ENCODE measurements at places on chromosomes 12 and 14.

DNA sequence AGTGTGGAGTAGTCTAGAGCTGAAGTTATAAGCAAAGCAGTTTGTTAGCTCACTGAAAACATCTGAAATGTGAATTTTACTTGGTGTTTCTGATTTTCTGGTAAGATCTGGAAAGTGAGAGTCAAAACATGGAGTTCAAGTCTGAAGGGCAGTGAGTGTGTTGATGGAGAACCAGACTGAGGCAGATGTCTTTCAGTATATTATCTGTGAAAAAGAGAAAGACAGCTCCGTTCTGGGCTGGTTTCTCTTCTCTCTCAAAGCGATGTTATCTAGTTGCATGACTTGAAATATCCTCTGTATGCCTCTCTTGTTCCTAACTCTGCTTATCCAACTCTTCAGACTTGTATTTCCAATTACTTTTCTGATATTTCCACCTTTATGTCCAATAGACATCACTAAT lies 381.9 kb upstream of the RGS6 start:
- no peak for DNase-seq

DNA sequence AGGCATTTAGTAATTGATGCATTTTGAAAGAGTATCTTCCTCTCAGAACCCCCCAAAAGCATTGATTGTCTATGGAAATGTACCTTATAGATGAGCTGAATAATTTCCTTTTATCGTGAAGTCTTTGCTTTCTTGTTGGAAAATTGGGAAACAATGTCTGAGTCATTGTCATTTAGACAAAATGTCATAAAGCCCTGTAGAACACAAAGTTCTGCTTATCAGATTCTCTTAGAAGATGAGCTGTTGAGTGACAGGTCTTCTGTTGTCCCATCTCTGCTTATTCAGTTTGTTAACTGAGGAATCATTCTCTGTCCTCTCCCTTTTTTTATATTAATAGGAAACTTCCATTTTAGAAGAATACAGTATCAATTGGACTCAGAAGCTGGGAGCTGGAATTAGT lies 22.9 kb downstream of the MAPKAPK5 start:
- no peak for DNase-seq

GRCh38 chr12:131831635-131832041 lies 3.4 kb downstream of the MMP17 start:
- no peak for DNase-seq

DNA sequence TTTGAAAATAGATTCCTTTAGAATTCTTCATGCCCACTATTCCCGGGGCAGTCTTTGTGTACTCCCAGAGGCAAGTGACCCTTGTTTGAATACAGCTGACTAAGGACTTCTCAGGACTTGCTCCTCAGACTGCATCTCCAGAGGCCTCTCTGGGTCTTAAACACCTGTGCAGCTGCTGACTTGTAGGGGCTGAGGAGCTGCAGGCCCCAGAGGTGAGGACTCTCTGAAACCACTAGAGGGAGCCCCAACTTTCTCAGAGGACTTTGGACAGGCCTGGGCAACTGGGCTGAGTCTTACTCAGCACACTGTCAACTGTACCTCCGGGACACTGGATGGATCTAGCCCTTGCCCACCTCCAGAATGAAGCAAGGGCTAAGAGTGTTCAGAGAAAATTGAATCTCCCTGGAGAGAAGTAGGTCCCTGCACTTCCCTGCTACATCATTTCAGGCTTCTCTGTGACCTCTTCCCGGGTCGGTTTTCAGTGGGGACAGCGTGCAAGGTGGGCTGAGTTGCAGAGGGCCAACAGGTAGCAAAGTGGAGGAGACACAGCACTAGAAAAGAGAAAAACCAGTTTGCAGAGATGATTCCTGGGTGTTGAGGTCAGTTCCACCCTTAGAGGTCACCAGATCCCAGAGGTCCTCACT lies 164.6 kb downstream of the TMEM117 start:
- DNase-seq, result no peak

DNA sequence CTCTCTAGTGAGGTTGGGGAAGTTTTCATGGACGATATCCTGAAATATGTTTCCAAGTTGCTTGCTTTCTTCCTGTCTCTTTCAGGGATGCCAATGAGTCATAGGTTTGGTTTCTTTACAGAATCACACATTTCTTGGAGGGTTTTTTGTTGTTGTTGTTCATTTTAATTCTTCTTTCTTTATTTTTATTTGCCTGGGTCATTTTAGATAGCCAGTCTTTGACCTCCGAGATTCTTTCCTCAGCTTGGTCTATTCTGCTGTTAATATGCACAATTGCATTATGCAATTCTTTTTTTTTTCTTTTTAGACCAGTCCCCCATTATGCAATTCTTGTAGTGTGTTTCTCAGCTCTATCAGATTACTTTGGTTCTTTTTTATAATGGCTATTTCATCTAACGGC lies 338.9 kb downstream of the AEBP2 start:
- DNase-seq, result no peak

GRCh38 chr14:29216268-29217232 lies 450.0 kb downstream of the FOXG1 start:
- no peak for DNase-seq

DNA sequence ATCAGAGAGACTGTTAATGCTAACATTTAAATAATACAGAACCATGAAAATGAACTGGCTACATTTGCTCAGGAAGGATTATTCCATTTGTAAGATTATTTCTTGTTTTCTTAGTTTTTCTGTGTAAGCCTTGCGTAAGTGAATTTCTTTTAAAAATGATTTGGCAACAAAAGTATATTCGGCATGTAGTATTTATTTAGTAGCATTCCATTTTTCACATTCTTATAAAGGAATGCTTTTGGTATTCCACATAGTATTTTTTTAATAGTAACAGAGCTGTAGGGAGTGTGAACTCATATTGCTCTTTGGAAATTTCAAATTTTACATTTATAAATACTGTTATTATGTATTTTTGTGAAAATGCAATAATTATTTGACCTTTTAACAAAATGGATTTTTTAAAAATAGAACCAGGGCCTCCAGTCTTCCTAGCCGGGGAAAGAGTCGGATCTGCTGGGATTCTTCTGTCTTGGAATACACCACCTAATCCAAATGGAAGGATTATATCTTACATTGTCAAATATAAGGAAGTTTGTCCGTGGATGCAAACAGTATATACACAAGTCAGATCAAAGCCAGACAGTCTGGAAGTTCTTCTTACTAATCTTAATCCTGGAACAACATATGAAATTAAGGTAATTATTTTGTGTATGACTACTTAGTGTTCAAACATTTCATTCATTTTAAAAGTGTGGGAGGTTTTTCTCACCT lies 1.2 kb downstream of the PTPRQ start:
- no peak for DNase-seq

DNA sequence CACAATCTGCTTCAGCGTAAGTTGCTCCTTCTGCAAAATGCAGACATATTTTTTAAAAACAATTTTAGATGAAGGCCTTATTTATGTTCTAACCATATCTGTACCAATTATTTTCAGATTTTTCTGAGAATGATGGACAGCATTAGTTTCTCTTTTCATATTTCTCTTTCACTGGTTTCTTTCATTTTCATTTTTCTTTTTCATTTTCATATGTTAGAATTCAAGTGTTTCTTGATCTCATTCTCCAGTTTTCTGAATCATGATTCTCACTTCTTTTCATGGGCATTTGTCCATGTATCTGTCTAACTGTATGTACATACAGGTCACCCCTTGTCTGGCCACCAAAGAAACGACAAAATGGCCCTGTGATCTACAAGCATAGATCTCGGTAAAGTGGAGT lies 346.6 kb downstream of the NAV3 start:
- DNase-seq, result no peak

DNA sequence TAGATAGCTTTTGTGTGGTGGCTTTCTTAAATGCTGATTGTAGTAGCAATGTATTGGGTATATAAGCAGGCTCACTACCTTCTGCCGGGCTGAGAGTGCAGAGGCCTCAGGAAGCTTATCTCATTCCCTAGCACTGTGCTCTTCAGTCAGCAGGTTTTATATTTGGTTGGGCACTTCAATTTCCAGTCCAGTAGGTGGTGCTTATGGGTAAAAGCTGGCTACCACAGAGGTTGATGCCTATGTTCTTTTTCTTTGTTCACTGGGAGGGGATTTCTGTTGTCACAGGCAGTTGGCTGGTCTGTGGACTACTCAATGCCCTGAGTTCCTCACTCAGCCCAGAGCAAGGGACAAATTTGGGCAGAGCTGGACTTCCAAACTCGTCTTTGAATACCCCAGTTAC lies 43.0 kb upstream of the GLIPR1 start:
- no peak for DNase-seq

GRCh38 chr14:66944872-66945271 lies 244.4 kb upstream of the GARIN2 start:
- no peak for DNase-seq

- DNase-seq, result no peak
These were observed 197.4 kb upstream of the PRMT8 start for GRCh38 chr12:3293446-3294161.

GRCh38 chr14:67533754-67534085 lies 630 bp downstream of the PLEKHH1 start:
- DNase-seq, result no peak

GRCh38 chr12:104620837-104621531 lies 164.2 kb downstream of the CHST11 start:
- DNase-seq, result no peak

DNA sequence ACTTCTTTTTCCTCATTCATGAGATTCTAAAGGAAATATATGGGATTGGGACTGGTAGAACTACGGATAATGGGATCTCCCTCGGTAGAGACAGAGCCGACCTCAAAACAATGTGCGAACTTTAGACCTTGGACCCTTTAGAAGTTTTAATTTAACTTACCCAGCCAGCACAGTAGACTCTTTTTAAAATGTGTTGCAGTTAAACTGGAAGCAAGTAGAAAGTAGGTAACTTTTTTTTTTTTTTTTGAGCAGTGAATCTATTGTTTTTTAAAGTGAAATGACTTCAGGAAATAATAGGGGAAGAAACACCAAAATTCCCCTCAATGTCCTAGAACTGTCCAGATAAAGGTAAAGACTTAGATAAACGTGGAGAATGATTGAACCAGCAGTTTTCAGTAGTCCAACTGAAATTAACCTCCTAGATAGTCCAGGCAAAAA lies 1.1 kb upstream of the ATXN2 start:
- DNase-seq, result no peak

GRCh38 chr12:72111706-72112105 lies 160.5 kb upstream of the TRHDE start:
- DNase-seq, result no peak

GRCh38 chr14:75010472-75011093 lies 7.9 kb downstream of the EIF2B2 start:
- no peak for DNase-seq

- no peak for DNase-seq
These were observed 23.1 kb downstream of the TMEM117 start for GRCh38 chr12:43858991-43859390.

DNA sequence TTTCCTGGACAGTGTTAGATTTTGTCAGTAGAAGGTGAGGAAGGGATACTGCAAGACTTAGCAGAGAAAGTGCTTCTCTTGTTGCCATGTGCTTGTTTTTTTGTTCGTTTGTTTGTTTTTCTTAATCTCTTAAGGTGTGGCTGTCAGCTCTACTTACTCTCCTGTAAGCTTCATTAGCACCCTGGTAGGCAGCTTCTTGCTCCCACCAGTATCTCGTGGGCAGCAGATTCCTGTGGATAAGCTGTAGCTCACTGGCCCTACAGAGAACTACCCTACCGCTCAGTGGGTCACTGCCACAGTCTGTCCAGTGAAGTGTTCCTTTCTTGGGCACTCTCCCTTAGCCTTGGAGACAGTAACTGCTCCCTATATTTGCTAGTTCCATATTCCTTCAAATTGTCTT lies 30.1 kb downstream of the VRK1 start:
- no peak for DNase-seq

- DNase-seq, result no peak
These were observed 14.0 kb upstream of the MAP1LC3B2 start for GRCh38 chr12:116545144-116545543.

GRCh38 chr14:72939630-72940029 lies 13.4 kb downstream of the DCAF4 start:
- no peak for DNase-seq

DNA sequence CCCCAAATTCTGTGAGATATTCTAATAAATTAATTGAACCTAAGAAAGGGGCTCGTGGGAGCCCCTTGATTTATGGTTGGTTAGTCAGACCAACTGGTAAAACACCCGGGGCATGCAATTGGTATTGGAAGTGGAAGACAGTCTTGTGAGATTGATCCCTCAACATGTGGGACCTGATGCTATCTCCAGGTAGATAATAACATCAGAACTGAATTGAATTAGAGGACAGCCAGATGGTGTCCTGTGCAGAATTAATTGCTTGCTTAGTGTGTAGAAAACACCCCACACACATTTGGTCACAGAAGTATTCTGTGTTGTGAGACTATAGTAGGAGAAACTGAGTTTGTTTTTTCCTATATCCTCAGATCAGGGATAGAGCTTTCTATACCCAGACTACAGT lies 22.0 kb downstream of the PYROXD1 start:
- no peak for DNase-seq

GRCh38 chr12:88703790-88704189 lies 123.5 kb upstream of the KITLG start:
- no peak for DNase-seq

- DNase-seq, result no peak
These were observed 22.8 kb downstream of the COX8C start for GRCh38 chr14:93369713-93370266.

GRCh38 chr14:76525106-76525821 lies 149.3 kb downstream of the ESRRB start:
- no peak for DNase-seq

DNA sequence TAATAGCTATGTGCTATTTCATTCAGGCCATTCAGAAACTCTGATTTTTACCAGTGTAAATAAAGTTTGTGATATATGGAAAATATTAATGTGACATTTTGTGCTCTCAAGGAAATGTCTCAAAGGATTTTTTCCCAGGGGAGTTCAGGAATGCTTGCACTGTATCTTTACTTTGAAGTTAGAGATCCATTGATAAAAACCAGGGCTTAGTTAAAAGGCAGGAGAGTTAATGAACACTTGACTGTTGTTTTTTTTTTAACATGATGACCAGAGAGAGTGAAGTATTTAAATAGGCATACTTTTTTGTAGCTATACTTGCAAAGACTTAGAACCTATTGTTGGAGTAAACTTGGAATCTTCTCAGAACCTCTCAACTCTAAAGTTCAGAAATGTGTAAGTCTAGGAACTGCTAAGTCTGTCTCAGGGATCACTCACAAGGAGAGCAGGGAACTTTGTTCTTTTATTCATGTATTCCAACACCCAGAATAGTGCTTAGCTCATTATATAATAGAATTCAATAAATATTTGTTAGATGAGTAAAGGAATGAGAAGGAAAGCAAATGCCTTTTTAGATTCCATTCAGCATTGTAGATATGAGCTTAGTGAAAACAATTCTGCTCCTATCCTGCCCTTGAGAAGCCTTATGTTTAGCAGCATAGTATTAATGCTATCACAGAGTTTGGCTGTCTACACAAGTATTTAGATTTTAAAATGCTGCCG lies 117.5 kb downstream of the DAAM1 start:
- DNase-seq, result no peak

GRCh38 chr14:23416801-23417200 lies 8.7 kb upstream of the MYH6 start:
- DNase-seq, result no peak

DNA sequence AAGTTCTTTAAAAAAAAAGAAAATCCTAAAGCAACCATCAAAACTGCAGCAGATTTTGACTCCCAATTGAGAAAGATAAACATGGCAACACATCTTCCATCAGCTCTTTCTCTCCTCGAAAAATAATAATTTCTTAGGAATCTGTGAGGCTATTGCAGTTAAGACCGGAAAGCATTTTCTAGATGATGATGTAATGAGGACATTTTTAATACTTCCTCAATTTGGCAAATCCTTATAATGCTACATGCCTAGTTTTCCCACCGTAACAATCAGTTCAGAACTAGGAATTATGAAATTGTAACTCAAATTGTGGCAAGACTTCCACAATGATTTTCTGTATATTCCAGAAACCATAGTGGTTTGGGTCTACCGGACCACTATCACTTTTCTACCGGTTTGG lies 180.9 kb upstream of the PDE3A start:
- no peak for DNase-seq

Measured in stimulated activated CD8-positive, alpha-beta memory T cell treated with anti-CD3 and anti-CD28 coated beads, Interleukin-15, amount 100 ng/mL, for 1 hour (primary cell).